Stimulated activated naive CD4-positive, alpha-beta T cell treated with Interleukin-2 at 50 U/mL for 16 hours (primary cell): ENCODE measurements at places on chromosomes 3 and 15.

DNA sequence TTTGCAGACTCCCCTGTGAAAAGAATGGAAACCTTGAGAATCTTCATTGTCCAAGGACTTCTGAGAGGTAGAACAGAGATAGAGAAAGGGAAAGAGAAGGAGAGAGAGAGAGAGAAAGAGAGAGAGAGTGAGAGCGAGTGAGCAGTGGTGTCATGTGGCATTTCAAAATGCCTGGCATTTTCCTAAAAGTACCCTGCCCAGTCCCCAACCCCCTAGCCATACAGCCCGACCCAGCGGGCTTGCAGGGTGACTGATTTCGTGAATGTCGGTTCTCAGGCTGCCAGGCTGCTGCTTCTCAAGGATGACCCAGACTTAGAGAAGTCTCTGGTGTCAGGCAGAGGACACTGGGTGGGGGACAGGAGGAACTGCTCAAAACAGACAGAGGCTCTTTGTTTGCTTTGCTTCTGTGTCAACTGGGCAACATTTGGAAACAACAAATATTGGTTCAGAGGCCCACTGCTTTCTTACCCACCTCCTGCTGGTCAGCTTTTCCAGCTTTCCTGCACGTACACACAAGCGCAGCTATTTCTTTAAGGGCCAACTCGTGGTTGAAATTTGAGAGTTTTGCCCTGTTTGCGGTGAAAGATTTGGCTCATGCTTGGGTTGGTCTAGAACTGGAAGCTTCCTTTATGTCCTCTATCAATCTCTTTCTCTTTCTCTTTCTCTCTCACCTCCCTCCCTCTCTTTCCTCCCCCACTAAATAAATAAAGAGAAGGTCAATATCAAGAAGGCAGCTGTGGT lies 3.7 kb upstream of the TF start:
- no peak for DNase-seq

DNA sequence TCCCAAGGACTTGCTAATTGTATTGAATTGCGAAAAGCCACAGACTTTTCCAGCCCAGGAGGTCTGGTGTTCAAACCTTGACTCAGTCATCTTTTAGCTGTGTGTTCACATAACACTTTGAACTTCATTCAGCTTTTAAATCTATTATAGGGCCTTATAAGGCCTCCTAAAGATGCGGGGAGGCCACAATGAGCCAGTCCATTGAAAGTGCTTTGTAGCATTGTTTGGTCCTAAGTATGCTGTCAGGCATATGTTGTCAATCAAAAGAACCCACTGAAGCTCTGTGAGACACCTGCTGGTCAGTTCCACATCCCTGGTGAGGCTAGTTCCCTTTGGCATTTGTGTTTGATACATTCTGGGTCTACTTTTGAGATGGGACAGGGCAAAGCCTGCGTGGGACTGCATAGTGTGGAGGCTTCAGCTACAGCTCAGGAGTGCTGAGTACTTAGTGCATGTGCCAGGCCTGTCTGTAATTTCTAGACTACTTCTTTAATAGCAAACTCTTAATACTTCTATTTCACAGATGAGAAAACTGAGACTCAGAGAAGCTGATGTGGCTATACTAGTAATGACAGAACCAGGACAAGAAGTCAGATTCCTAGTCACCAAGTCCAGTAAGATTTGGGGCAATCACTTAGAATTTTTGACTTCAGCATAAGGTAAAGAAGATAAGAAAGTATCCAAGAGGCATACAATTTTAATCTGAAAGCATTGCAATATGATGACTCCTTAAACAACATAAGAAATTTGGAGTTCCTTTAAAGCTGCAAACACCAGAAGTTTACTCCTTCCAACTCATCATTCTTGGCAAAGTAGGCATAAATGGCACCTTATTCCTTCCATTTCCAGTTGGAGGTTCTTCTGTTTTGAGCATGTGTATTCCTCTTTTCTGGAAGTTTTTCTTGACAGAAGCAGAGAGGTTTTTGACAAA lies 213.0 kb downstream of the PDCD6IP start:
- DNase-seq = no peak

DNA sequence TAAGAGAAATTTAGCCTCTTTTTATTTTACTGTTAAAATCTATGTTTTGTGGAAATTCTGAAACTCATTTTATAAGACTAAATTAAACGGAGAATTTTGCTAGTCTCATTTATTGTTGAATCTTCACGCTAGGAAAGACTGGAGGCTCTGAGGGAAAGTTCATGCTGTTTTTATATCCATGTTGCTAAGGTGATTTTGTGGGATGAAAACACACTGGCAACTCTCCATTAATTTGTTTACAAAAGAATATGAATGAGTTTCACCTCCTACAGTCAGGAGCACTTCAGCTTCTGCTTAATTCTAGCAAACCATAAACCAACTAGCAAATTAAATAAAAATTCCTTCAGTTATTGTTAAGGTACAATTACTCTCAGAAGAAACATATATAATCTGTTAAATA lies 195.4 kb downstream of the RAP2B start:
- no peak for DNase-seq

GRCh38 chr3:168083906-168084305 lies 11.8 kb downstream of the GOLIM4 start:
- no peak for DNase-seq

- DNase-seq = no peak
Measured at GRCh38 chr15:42011074-42011473, 9.8 kb downstream of the PLA2G4E start.

DNA sequence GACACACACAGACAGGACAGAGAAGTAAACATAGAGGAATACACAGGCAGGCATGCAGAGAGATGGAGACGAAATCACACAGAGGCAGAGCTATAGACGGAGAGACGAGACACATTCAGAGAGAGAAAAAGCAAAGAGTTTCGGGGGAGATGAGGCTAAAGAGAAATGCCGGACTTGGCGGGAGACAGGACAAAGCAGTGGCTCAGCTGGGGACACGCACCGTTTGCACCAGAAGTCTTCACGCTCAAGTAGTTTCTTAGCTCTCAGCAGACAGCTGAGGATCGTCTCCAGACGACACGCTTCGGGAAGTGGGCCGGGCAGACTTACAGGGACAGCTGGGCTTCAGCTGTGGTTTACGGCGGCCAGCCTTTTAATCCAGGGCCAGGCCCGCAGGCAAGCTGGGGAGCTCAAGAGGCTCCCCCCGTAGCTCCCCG lies 56.2 kb upstream of the DLG1 start:
- no peak for DNase-seq

DNA sequence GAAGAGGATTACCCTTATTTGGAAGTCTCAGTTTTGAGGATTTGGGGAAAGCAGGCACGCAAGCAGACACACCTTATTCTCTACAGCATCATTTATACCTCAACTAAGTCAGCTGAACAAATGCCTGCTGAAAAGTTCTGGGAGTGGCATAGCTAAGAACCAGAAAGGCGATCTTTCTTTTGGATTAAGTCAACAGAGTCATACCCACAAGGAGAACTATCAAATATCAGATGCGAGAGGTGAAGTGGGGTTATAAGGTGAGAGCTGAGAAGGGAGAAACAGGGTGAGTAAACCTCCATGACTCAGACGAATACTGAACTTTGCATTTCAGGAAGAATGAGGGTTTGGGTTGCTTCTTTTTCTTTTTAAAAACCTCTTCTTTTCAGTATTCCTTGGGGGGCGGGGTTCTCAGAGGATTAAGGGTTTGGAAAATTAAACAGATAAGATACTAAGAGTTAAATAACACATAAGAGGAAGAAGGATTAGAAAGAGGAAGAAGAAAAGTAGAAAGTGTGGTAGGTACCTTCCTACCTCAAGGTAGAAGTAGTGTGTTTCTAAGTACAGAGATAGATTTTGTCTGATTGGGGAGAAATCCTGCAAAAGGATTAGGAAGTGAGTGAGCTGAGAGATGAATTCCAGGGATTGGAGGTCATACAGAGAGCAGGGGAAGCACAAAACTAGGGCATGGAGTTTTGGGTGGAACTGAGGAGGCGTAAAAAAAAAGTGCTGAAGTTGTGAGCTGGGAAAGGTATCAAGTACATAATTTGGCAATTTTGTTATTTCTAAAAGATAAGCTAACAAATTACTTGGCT lies 41.3 kb upstream of the ICE2 start:
- no peak for DNase-seq

DNA sequence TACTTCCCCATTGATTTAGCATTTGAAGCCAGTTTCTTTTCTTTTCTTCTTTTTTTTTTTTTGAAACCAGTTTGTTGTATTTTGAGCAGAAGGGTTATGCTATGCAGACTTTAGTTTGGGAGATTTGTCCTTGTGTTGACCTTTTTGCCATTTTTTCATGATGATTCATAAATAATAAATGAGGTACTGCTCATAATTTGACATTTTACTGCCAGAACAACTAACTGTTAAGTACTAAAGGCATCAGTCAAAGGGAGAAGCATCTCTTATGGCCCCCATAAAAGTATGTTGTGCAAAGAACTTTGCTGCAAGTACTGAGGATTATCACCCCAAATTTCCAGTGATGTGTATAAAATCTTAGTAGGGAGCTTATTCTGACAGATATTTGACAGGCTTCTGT lies 1.7 kb upstream of the GPR87 start:
- DNase-seq = no peak

DNA sequence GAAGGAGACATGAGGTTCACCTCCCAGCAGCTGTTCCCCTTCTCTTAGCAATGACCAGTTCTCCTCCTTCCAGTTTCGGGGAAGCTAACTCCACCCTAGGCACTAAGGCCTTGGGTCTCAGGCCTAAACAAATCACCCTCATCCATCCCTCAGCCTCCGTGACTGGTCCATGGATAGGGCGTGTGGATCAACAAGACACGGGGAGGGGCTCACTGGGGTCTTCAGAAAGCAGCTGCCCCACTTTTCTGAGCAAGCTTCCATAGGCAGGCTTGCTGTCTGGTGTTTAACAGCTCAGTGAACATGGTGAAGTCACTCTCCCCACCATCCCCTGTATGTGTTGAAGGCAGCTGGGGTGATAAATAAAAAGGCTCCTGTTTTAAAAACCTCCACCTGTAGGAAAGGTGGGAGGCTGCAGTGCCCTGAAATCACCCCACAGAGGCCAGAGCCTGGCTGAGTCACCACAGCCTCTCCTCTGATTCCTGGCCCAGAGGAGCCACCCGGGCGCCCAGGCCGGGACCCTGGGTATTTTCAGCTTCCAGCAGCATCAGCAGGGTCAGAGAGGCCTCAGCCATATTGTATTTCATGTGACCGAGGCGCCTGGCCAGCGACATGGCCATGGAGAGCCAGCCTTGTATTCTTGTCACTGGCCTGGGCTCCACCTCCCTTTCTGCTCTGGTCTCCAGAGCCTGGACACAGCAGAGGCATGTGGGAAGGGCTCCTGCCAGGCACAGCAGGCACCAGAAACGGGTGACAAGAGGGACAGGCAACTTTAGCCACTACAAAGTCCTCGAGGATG lies 60.3 kb upstream of the HERC1 start:
- no peak for DNase-seq

DNA sequence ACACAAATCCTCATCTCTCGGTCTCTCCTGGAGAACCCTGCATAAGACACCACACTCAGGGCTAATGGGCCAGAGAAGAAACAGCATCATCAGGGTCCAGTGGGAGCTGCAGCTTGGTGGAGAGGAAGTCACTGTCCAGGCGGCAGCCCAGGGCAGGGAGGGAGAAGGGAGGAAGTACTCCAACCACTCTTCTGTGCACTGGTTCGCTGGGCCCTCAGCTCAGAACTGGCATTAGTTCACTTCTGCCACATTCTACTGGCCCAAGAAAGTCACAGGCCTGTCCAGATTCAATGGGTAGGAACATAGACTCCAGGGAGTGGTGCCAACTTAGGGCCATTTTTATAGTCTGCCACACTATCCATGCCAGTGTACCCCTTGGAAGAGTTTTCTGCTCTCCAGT lies 169.0 kb downstream of the ABHD5 start:
- DNase-seq = no peak

DNA sequence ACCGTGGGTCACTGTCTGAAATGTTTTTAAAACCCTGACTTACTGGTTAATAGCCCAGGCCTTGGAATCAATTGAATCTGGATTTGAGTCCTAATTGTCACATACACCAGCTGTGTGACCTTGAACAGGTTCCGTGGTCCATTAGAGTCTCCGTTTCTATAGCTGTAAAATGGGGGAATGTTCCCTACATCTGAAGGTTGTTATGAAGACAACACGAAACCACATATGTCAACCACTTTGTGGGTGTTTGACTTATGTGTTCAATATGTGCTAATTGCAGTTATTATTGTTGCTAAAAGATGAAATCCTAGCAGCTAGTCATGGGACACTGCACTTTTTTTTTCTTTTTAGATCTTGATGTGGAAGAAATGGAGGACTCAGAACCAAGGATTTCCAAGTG lies 35.3 kb downstream of the ZBTB38 start:
- no peak for DNase-seq
